Amniotic epithelial cell (primary cell): ENCODE measurements at places on chromosomes 6 and 20.
A peak's percentile ranks its signal among the peaks of the same experiment; 100 is the strongest.

DNA sequence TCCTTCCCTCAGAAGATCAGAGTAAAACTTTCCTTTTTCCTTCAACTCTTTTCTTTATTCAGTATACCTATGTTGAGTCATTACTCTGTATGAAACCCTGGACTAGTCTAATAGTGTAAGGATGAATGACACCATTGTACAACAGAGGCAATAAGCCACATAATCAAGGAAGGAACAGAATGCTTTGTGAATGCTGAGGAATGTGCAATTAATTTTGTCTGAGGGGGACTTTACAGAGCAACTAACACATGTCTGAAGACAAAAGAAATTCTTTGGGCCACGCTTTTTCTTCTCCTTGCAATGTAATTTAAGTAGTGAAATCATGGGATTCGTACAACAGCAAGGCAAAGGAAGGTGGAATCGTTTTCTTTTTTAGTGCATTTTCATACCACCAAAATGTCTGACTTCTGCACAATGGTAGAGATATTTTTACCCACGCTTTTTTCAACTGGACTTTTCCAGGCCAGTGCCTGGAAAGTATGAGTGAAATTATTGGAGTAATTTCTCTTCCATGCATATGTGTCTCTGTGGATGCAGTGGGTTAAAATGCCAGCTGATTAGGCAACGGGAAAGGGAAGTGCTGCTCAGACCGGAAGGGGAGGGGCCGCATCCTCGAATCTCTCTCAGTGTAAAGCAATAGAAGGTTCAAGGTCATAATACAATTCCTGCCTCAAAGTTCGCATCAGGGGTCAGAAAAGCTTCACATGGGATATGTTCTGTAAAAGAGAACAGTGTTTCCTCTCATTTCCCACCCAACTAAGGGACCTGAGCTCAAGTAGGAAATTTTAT lies 89.9 kb upstream of the MTHFD1L start:
- DNase-seq, result no peak

- no peak for DNase-seq
Observed at GRCh38 chr20:40760399-40760798, 71.4 kb upstream of the MAFB start.

- DNase-seq, result no peak
Observed at GRCh38 chr6:36697481-36697903, at the start of gene RAB44. RAB44 (plus strand) TSS chr6:36697826; CDS start chr6:36704236, 6,410 bp downstream.

DNA sequence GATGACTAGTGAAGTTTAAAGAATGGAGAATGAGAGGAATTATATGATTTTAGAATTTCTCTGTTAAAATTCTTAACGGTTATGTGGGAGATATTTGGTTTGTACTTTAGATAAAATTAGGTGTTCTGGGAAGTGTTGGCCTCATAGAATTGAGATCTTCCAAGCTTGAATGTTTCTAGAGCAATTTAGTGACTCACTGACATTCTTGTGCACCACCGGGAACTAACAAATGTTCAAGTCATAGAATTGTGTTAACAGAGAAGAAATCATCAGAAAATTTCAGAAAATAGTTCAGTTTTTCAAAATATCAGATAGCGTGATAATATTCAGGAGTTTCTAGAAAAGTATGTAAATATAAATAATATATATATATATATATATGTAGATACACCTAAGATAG lies 67.9 kb upstream of the BMP5 start:
- DNase-seq, result peak; percentile 72

GRCh38 chr20:10618611-10619245 lies 55.1 kb downstream of the JAG1 start:
- no peak for DNase-seq

GRCh38 chr6:30591008-30591407 lies 19.8 kb downstream of the ABCF1 start:
- DNase-seq, result peak; percentile 57

DNA sequence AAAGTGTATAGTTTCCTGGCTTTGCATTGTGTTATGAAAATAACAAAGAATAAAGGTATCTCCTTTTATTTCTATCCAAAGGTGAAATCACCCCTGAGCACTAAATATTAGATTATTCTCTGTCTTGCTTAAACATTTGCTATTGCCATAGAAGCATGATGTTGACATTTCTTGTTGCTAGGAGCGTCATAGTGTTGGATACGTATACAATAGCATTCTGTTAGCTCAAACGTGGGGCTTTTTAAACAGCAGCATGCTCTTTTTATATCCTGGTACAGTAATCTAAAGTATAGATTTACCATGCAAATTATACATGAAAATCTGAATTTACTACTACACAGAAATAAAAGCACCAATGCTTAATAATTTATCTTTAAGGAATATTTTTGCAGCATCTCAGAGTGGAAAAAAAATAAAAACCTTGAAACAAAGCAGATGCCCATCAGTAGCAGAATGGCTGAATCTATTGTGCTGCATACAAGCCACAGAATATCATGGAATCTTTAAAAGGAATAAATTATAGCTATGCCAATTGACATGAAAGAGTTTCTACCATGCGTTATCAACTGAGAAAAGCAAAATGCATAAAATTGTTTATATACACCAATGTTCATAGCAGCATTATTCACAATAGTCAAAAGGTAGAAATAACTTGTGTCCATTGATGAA lies 9.6 kb upstream of the HSF2 start:
- no peak for DNase-seq

- no peak for DNase-seq
Observed at GRCh38 chr6:28750926-28751458, 172.8 kb downstream of the TRIM27 start.

DNA sequence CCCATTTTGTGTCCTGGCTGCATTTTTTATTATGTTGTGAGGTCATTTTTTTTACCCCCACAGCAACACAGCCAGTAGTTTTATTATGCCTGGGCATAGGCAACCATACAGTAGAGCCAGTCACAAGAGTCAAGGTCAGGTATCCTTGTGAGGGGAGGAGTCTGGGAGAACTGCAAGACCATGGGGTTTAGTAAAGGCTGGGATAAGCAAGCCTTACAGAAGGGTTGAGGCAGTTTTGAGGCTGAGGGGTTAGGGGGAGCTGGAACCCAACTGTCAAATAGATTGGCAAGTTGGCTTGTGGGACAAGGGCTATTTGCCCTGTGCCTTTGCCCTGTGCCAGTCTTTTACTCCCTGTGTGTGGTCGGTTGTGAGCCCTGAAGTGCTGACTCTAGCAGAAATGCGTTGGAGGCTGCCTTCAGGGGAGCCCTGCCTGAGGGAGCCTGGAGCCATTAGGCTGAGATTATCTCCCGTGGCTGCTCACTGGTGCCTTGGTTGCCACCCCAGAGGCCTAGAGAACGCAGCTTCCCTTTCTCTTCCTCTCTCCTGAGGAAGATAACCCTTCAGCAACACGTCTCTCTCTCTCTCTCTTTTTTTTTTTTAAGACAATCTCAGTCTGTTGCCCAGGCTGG lies 31.1 kb downstream of the RALY start:
- DNase-seq, result no peak

GRCh38 chr6:38387971-38388370 lies 251.8 kb downstream of the BTBD9 start:
- DNase-seq, result peak; percentile 64
